ENCODE measurements at places on chromosomes 12 and 14.

GRCh38 chr12:102118874-102119273, 1.0 kb downstream of the NUP37 start:
- DNase-seq = no peak

- no peak for DNase-seq
Observed at GRCh38 chr14:33855672-33856071, 95.2 kb downstream of the EGLN3 start.

DNA sequence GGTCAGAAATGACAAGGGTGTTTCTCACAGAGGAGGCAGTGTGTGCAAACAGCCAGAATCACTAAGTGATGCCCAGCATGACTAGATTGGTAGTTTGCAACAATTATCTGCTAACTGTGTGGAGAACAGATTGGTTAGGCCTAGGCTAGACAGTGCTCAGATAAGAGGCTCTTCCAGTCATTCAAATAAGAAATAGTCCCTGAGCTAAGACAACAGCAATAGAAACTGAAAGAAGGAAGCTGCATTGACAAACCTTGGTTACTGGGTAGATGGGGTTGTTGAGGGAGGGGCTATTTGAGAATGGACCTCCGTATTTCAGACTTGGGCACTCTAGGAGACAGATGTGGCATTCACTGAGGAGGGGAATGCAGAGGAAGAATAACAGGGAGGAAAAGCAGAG, 255.0 kb upstream of the NPAS3 start:
- DNase-seq = no peak

GRCh38 chr12:87491598-87491997, 537.6 kb downstream of the C12orf50 start:
- no peak for DNase-seq

DNA sequence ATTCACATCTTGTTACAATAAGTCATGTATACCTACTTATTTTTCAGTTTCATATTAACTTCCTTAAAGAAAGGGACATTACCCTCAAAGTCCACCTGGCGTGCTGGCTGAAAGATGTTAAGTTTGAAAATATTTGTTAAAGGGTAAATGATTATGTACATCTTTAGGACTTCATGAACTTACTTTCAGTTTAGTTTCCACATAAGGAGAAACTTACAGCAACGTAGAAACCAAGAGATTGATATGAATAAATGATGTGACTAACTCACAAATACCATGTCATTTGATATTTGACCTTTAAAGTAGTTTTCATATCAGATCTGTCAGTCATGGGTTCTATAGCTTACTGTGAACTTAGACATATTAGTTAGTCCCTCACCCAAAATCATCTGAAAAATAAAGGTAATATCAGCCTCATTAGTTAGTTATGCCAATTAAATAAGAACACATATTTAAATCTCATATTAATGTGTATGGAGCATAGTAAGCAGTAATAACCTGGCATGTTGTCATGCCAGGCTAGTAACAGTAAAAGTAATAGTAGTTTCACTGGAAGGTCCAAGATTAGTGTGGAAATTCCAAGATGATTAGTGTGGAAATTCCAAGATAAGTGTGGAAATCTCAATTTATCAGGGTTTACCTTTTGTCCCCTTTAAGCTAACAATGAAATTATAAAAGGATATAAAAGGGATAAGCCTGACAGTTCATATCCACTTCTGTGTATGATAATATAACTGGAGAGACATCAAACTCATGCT, 1.9 kb upstream of the CLEC2D start:
- peak; percentile 55 for DNase-seq

DNA sequence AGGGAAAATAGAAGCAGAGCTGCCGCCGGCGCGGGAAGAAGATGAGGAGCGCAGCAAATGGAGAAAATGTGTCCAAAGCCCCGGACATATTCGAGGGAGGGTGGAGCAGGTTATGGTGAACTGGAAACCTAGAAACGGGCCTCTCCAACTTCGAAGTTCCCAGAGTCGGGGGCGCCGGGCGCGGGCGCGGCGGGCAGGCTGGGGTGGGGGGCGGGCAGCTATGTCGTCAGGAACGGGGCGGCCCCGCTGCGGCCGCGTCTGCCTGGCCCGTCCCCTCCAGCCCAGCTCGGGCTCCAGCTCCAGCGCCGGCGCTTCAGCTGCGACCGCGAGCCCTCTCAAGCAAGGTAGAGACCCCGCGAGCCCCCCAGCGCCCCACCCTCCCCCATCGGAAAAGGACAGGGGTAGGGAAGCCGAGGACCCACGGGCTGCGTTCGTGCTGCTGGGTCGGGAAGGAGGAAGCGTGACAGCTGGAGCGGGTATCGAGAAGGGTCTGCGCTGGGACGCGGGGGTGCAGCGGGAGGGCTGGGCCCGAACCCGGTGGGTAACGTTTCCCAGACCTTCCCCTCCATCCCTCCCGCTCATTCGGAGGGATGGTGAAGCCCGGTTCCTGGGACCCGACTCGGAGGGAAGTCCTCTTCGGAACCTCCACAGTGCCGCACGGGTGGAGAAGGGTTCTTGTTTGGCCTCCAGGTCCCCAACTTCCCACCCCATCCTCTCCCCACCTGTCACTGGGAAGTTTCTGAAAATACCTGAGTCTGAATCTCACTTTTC, 1.0 kb downstream of the DGKA start:
- peak; percentile 52 for DNase-seq

GRCh38 chr12:52037248-52037861, 13.9 kb upstream of the NR4A1 start:
- DNase-seq = peak; percentile 30

GRCh38 chr14:25389948-25390347, 340.0 kb upstream of the STXBP6 start:
- DNase-seq = no peak

DNA sequence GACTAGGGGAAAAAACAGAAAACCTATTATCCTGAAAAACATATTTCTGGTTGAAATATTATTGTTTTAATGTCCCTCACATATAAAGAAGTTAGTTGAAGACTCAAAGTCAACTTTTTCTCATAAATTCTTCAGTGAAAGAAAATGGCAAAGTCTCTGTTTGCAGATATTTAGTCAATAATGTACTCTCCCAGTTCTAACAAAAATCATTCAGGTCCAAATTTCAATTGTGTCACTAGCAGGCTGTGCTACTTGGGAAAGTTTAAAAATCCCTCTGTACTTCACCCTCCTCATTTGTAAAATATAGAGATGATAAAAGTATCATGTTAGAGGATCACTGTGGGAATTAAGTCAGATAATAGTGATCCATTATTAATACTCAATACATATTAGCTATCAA, 496.5 kb downstream of the FSCB start:
- DNase-seq = no peak

DNA sequence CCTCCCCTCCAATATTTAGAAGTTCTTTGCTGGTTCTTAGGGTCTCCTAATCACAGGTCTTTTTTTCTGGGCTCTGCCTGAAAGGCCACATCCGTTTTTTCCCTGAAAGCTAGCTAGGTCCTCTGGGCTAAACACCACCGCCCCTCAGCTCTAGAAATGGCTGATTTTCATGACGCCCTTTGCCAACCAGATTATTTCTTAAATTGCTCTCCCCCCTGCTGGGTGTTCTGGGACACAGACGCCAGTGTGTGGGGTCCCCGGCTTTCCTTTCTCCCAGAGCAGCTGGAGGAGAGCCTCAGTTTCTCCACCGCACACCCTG, 45.3 kb upstream of the ATP23 start:
- no peak for DNase-seq

- DNase-seq = no peak
Observed at GRCh38 chr14:69654116-69654515, 42.7 kb downstream of the SUSD6 start.

GRCh38 chr14:95529216-95529615, 5.6 kb upstream of the GLRX5 start:
- DNase-seq = no peak

- DNase-seq = no peak
Observed at GRCh38 chr12:7514416-7514815, 10.8 kb upstream of the CD163 start.

DNA sequence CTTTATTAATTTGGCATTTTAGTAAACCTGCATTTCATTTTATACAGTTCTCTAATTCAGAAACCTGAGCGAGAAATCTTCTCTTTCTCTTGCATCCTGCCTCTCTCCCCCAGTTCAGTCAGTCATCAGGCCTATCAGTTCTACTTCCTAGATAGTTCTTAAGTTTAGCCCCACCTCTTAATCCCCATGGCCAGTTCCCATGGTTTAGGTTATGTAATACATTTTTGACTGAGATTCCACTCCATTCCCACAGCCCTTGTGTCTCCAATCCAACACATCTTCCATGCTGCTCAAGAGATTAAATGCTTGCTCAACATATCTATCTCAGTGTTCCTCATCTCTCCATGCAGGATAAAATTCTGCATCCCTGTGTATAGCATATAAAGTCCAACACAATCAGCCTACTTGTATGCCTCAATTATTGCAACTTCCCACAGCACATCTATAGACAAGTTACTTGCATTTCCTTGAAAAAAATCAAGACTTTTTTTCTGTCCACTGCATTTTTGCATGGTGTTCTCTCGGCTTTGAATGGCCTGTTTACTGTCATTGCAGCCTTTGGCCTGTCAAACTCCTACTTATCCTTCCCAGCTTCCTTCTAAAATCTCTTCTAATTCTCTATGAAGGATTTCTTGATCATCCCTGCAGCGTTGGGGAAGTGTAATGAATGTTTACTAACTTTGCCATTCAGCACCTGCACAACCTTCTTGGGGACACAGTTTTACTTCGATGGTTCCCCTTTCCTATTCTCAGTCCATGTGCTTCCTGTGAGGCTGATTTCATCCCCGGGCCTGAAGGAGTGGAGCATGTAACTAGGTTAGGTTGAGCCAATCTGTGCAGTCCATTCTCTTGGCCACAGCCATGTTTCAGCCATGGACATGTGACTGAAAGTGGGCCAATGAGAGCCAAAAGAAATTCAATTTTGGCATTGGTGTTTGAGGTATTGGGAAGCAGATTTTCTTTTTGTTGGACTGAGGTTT, 80.8 kb downstream of the DACT1 start:
- no peak for DNase-seq

- DNase-seq = peak; percentile 35
Observed at GRCh38 chr12:50620109-50620977, 115.6 kb downstream of the DIP2B start.

GRCh38 chr14:102630405-102630804, 38.0 kb downstream of the RCOR1 start:
- DNase-seq = no peak

- DNase-seq = no peak
Observed at GRCh38 chr14:95410838-95411237, 91.1 kb upstream of the CLMN start.

DNA sequence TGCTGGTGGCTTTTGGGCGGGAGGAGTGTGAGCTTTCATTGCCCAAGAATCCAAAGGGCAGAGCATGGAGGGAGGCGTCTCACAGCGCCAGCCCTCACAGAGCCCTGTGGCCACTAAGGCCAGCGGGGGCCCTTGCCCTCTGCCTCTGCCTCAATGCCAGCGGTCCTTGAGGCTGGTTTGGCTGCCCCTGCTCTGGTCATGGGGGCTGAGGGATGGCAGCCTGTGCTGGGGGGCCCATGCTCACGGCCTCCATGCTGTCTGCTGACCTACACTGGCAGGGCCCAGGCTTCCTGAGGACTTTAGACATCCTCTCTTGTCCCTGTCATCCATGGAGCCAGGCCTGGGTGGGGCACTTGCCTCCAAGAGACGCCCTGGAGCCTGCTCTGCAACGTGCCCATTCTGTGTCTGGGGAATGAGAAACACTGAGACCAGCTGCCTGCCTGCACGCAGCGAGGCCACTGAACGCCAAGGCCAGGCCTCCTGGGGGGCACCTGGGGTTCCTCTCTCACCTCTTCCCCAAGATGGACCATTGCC, 143.4 kb downstream of the KIF26A start:
- no peak for DNase-seq

DNA sequence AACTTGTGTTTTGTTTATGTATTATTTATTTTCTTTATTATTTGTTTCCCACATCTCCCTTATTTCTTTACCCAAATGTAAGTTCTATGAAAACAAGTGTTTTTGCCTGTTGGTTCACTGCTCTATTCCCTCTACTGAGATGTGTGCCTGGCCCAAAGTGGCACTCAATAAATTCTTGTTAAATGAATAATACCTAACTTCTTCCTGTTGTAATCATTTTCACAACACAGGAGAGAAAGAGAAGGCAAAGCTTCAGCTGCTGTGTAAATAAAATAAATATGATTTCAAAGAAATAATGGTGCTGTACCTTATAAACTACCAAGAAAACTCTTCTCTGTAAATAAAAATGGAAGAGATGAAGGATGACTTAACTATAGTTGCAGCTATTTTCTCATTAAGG, 116.2 kb downstream of the TRHDE start:
- DNase-seq = no peak

- DNase-seq = no peak
Observed at GRCh38 chr14:61483476-61483875, 162.1 kb downstream of the PRKCH start.
